ENCODE measurements at places on chromosomes 2 and 18. TPM values are rescaled to one million over a fixed set of nuclear protein-coding genes. Genes with fewer than 3 reads are reported as not detected.

DNA sequence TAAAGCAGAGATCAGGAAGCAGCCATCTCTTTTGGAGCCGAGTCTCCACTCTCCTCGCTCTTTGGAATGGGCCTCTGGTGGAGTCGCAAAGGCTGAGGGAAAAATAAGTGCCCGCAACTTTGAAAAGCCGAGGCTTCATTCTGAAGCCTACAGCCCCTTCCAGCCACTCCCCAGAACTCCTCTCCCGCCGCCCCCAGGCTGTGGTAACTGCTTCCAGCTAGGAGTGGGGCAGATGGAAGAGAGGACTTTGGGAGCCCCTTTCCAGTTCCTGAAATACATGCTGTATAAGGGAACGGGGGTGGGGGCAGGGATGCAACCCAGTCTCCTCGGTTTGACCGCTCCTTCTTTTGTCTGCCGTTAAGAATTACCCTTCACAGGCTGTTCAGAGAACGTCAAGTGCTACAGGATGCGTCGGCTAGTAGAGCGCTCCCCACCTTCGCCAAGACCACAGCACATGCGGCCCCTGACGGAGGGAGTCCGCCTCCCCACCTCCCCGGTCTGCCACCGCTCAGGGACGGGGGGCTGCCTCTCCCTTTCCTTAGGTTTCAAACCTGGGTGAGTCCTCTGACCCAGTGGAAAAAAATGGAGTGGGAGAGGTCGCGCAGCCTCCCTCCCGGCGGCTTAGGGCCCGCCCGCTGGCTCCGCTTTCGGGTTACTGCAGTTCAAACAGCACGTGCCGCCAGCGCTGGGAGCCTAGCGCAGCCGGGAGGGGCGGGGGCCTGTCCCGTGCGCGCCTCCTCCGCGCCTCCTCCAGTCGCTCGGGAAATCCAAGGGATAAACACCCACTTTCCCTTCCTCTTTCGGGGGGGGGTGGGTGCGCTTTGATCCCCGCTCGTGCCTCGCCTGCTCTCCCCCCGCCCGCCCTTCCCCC, 4.9 kb downstream of the CYP26B1 start:
- DNase-seq = peak; percentile 71

- DNase-seq = no peak
Observed at GRCh38 chr2:39641635-39642034, 24.1 kb upstream of the TMEM178A start.

GRCh38 chr2:67243919-67244318, 153.2 kb upstream of the ETAA1 start:
- DNase-seq = no peak

NTSR2 gene
- total RNA-seq = not detected

- DNase-seq = no peak
Observed at GRCh38 chr2:235219048-235219447, 267.2 kb downstream of the SH3BP4 start.

- no peak for DNase-seq
Observed at GRCh38 chr18:45102863-45103262, 422.2 kb downstream of the SETBP1 start.

DNA sequence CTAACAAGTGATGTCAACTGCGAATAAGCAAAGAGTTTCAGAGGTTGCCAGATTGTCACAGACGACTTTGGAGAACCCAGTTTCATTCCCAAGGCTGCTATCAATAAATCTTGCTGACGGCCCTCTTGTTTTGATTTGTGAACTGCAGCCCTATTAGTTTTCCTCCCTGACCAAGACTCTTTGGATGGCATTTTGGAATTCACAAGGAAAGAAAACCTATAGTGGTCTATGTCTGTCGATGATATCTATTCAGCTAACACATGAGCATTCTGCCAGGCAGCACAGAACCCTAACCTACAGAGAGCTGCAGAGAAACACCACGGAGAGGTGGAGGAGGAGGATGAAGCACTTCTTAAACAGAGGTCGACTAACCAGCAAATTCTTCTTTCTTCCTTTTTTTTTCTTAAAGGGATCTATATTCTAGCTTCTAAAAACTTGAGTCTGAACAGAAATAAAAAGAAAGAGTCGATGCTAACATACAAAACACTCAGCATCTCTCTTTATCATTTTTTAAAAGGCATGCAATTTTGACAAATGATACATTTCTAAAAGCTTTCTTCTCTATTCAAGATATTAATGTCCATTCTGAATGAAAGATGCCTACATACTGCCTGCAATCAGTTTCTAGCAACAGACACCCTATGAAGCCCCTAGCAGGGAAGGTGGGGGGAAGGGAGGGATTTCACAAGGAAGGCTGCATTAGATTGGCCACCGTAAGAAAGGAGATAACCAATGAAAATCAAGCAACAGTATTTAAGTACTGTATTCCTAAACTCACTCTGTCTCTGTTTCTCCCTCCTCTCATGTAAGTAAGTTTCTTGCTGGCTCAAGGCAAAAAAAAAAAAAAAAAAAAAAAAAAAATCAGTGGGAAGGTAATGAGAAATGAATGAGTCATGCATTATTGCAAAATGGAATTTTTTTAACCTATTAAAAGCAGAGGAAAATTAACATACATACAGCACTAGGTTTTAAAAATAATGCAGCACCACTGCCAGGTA, 83.0 kb upstream of the CHRNA1 start:
- DNase-seq = no peak

GRCh38 chr2:100174026-100174431, 31.6 kb upstream of the AFF3 start:
- DNase-seq = no peak

NOSTRIN gene
- total RNA-seq = 3.5 TPM

RNF144A gene
- 3.2 TPM for total RNA-seq

GRCh38 chr2:86485802-86486201, 44.6 kb downstream of the KDM3A start:
- DNase-seq = no peak

DNA sequence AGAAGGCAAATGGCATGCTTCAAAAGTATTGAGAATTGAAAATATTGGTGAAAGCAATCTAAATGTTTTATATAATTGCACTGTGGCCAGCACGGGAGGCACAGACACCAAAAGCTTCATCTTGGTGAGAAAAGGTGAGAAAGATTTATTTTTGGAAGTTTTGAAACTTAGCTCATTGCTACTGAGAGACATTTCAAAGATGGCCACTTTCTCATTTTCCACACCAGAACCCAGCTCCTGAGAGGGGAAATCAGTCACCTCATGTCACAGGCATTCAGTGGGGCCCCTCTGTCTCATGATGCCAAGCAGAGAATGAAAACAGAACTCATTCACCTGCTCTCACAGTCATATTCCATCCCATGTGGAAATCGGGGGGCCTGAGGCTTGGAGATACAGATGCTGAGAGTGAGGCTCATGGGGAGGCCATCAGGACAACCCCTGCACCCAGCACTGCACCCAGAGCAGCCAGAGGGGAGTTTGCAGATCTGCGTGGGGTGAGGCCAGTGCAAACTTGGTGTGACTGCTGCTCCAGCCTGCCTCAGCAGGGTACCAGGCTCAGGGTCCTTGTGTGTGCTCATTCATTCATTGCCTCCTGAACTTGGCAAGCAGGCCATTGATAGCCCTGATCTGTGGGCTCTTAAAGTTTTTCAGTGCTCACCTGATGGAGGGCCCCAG, 31.4 kb downstream of the IL18R1 start:
- DNase-seq = no peak

GRCh38 chr18:35535297-35535696, 37.5 kb upstream of the INO80C start:
- no peak for DNase-seq

GRCh38 chr18:4077204-4077603, 377.9 kb downstream of the DLGAP1 start:
- DNase-seq = no peak

ATP6V1B1 gene
- not detected for total RNA-seq

MC5R gene
- total RNA-seq = not detected

- peak; percentile 55 for DNase-seq
Observed at GRCh38 chr2:200860092-200860795, 4.2 kb downstream of the CLK1 start.

DNA sequence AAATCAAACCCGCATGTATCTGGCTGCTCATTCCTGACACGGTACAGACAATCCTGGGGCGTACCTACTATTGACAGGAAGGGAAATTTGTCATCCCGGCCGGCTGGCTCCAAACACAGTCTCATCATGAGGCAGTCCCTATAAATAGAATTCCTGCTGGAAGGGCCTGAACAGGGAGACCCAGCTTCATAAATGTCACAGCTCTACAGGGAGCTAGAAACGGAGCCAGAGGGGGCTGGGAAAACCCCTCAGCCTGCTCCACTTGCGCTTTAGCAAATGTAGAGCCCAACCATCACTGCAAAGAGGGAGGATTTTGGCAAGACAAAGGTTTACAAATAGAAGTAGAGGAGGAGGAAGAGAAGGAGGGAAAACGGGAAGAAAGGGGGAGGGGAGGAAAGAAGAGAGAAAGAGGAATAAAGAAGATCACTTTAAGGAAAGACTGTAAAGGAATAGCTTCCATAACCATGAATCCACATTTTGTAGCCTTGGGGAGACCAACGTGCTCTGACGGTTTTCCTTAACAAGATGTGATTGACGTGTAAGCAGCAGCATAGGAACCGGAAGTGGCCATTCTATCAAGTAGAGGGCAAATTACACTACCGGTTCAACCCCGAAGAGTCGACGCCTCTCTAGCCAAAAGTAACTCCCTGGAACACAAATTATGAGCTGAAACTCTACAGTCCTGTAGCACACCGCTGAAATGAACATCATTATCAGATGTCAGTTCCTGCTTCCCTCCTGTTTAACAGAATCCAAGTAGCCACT, 56.8 kb upstream of the TTN start:
- no peak for DNase-seq

DSG4 gene
- total RNA-seq = not detected

DNA sequence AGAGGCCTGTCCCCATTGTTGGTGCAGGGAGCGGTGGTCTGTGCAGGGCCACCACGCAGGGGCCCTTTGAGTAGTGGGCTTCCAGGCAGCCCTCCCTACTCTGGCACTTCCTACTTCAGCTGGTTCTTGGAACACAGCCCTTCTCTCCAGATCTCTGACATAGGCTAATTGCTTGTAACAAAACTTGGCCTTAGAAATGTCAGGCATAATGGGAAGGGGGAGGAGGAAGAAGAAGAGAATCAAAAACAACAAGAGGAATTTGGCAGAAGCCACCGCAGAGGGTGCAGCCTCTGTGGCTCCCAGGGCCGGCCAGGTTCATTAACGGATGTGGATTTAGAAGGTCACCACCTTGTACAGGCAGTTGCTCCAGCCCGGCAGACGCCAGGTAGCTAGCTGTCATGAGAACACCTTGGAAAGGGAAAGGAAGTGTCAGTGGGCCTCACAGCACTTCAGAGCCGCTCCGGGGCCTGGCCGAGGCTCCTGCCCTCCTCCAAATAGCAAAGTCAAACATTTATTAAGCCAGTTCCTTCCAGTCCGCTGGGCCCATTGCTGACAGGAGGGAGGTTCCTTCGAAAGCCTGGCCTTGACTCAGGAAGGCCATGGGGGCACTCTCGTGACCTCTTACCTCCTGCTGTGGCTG, 7.4 kb downstream of the BOD1L2 start:
- no peak for DNase-seq

GRCh38 chr2:119491776-119492525, 32.3 kb downstream of the SCTR start:
- DNase-seq = no peak

CNTNAP5 gene
- not detected for total RNA-seq

ALLC gene
- 0.20 TPM for total RNA-seq

DNA sequence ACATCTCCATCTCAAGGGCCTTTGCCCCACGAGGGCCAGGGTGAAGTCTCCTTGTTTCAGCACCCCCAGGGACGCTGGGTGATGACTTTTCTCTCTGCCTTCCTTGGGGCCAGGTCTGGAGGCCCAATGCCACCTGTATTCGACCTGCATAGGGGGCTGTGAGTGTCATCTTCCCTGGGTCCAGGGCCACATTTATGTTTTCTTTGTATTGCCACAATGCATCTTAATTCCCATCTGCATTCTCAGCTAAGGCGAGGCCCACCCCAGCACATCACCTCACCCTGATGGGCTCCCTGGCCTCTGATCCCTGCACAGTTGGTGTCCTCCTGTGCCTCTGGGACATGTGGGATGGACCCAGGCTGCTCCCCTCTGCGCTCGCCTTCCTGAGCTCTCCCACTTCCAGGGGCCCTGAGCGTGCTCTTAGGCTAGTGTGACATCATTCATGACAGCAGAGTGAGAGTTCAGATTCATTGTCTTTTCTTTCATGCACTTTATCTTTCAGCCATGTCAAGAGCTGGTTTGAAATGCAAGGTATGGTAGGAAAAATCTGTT, 122.0 kb upstream of the COPS8 start:
- peak; percentile 36 for DNase-seq

GRCh38 chr2:175621821-175622220, 380.2 kb downstream of the LNPK start:
- no peak for DNase-seq

GRCh38 chr2:141526760-141527159, 604.1 kb downstream of the LRP1B start:
- DNase-seq = no peak

- no peak for DNase-seq
Observed at GRCh38 chr2:223420048-223420447, 182.1 kb downstream of the SCG2 start.

TRIM43B gene
- not detected for total RNA-seq

DNA sequence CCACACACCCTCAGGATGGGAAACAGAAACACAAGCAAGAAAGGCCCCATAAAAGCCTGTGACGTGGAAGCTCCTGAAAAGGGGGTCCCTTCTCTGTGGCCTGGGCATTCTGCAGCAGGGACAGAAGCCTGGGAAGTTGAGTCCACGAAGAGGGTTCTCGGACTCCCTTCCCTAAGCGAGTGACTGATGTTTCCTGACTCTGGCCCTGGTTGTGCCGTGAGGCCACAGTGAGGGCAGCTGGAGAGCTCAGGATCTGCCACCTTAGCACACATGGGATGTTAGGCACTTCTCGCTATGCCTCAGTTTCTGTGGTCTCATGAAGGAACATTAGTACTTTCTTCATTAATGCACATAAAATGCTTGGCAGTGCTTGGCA, 87.2 kb upstream of the ZFP36L2 start:
- DNase-seq = no peak

DNA sequence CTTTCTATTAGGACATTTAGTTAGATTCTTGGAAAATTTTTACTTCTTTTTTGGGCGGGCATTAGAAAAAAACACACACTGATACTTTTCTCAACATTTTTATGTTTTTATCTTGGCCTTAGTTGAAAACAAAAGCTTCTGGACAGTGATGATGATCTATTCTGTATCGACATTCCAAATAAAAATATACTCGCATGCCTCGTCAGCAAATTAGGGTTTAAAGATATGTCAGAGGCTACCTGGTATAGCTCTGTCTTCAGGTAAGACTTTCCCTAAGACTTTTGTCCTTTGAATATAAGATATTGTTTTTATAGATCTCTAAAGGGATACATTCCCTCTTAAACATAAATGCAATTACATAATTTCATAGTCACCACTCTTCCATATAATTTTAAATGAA, 816.8 kb downstream of the LRP1B start:
- DNase-seq = no peak

GRCh38 chr2:59882822-59883221, 670.6 kb downstream of the BCL11A start:
- no peak for DNase-seq

Measured in left lobe of liver (tissue), 2 donors.